Stimulated activated CD8-positive, alpha-beta memory T cell treated with anti-CD3 and anti-CD28 coated beads, Interleukin-4, amount 100 ng/mL, for 1 hour (primary cell): ENCODE measurements at places on chromosomes 2 and 18.

- DNase-seq = no peak
Measured at GRCh38 chr2:37323781-37324535, 675 bp downstream of the PRKD3 start.

DNA sequence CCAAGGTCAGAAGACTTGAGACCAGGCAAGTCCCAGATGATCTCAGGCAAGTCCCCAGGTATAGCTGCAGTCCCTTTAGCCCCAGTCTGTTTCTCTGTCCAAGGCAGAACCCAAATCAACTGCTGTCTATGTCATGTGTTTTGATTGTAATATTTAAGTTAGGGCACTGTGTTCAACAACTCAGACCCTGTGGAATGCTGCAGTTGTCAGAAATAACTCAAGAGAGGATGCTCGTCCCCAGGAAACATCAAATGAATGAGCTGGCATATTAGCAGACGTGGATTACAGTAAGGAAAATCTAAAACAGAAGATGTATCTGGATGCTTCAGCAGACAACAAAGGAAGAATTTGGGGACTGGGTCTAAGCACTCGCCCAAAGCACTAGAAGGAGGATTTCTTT, 70.1 kb downstream of the BCL11A start:
- no peak for DNase-seq

DNA sequence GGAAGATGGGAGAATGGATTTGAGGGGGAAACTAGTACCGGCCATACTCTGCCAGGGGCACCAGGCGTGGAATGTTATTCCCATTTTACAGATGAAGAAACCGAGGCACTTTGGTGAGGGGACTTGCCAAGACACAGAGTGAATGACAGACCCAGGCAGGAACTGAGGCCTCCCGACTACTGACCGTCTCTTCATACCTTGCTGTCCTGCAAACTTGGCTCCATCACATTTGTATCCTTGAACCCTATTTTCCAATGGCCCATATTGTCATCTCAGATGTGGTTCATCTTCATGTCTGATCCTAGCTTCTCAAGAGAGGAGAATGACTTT, 6.2 kb upstream of the TFCP2L1 start:
- DNase-seq = no peak

- DNase-seq = no peak
Measured at GRCh38 chr18:58858591-58859468, 5.8 kb upstream of the ZNF532 start.

- no peak for DNase-seq
Measured at GRCh38 chr2:23757686-23758433, 169.1 kb downstream of the ATAD2B start.

- DNase-seq = no peak
Measured at GRCh38 chr2:216774620-216775019, 79.3 kb upstream of the IGFBP5 start.

GRCh38 chr2:37786854-37787253, 115.4 kb upstream of the CDC42EP3 start:
- no peak for DNase-seq

- DNase-seq = no peak
Measured at GRCh38 chr18:66682855-66683322, 79.0 kb upstream of the CDH19 start.

- no peak for DNase-seq
Measured at GRCh38 chr2:46642218-46642617, 162.9 kb downstream of the TMEM247 start.

DNA sequence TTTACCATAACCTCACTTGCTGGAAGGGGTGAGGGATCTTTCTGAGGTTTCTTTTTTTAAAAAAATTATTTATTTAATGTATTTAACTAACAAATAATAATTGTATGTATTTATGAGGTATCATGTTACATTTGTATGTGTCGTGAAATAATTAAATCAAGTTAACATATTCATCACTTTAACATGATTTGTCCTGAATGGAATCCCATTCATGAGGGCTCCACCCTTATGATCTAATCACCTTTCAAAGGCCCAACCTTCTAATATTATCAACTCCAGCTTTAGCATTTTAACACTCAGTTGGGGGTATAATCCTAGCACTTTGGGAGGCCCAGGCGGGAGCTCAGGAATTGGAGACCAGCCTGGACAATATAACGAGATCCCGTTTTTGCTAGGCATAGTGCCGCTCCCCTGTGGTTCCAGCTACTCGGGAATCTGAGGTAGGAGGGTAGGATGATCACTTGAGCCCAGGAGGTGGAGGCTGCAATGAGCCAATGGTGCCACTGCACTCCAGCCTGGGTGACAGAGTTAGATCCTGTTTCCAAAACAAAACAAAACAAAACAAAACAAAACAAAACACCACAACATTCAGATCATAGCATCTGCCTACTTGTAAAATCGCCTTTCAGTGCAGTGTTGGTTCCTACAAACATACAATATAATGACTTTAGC, 1.1 kb upstream of the TAF4B start:
- DNase-seq = no peak

GRCh38 chr18:7878265-7879211, 311.4 kb downstream of the PTPRM start:
- no peak for DNase-seq

- no peak for DNase-seq
Measured at GRCh38 chr2:186059096-186059495, 320.5 kb downstream of the FSIP2 start.

DNA sequence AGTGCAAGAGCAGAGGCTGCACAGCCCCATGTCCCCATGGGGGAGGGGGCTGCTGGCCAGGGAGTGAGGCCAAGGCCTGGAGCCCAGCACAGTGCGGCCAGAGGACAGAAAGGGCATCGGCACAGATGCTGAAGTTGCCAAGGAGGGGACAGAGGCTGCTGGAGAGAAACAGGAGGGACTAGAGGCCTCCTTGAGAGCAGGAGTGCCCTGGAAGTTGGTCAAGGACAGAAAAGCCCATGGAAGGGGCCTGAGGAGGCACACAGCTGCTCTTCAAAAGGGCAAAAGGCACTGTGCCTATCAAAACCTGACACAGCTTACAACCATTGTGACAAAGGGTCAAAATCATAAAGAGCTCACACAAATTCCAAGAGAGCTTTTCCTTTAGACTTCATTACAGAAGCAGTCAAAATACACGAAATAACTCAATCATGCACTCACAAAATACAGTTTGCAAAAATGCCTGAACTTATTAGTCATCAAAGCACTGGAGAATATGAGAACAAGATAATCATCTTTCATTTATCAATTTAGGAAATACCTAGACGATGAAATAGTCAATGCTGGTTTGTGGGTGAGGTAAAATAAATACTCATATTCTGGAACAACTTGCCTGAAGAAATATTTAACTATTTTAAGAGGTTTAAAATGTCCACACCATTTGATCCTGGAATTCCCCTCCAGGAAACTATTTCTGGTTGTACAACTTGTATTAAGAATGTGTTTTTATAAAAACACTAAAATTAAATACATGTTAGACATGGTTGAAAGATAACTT, 79.6 kb downstream of the USP40 start:
- no peak for DNase-seq

GRCh38 chr2:50763776-50764175, 268.2 kb downstream of the NRXN1 start:
- DNase-seq = no peak

GRCh38 chr18:68662754-68663153, 52.2 kb downstream of the TMX3 start:
- no peak for DNase-seq

- DNase-seq = no peak
Measured at GRCh38 chr2:174840436-174840835, 76.2 kb upstream of the CHRNA1 start.

DNA sequence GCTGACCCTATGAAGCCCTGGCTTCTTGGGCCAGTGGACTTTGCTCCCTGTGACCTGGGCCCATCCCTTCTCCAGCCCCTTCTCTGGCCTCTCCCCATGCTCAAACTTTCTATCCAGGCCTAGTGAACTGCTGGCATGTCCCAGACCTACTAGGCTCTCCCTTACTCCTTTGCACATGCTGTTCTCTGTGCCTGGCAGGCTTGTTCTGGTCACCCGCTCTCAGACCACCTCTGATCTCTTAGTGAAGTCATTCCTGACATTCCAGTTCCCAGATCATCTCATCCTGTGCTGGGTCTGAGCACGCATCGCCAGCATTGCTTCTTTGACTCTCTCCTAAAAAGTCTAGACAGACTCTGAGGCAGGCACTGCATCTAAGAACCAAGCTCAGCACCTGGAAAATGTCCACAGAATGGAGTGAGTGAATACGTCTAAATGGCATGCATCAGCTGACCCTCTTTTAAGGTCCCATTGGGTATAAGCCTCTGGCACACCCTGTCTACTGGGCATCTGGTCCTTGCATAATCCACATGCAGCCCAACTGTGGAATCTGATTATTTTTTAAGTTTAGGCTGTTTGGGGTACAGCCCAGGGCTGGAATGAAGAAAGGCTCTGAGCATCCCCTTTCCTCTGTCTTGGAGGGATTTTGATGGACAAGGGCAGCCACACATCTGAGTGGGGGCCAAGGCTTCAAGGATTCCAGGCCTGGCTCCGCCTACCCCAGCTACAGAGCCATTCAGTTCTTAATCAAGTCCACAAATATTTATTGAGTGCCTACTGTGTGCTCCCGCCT, 130.6 kb upstream of the HAAO start:
- no peak for DNase-seq

DNA sequence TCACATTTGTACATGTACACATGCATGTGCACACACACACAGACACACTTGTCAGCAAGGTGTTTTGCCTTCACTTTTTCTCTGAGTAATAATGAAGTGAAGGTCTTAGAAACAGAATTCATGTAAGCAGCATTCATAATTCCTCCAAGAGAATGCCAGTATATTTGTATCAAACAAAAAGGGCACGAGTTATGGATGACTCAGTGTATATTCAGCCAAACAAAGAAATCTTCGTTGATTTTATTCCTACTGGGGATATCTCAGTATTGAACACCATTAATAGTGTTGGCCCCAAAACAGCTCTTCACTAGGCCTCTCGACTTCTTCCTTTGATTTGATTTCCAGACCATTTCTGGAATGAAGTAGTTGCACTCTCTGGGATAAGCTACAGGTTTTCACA, 125.3 kb downstream of the PIK3C3 start:
- DNase-seq = no peak

DNA sequence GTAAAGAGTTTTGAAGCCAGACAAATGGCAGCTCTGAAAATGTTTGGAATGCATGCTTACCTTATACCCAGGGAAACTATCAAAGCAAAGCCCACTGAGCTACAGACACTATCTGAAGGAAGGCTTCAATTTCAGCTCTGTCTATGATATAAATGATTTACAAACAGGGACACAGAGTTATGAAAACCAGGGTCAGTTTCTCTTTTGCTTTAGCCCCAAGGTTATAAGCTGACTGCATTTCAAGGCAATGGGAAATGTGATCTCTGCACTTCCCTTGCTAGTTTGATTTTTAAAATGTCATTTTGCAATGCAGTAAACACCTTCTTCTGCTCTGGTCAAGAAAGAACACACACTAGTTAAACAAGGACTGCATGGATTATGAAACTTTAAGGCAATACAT, 65.2 kb upstream of the CCDC195 start:
- no peak for DNase-seq
